AG04450 (cell line): ENCODE measurements at places on chromosomes 6 and 20.

- no peak for DNase-seq
These were observed 1.1 kb downstream of the DLK2 start for GRCh38 chr6:43454290-43454695.

DNA sequence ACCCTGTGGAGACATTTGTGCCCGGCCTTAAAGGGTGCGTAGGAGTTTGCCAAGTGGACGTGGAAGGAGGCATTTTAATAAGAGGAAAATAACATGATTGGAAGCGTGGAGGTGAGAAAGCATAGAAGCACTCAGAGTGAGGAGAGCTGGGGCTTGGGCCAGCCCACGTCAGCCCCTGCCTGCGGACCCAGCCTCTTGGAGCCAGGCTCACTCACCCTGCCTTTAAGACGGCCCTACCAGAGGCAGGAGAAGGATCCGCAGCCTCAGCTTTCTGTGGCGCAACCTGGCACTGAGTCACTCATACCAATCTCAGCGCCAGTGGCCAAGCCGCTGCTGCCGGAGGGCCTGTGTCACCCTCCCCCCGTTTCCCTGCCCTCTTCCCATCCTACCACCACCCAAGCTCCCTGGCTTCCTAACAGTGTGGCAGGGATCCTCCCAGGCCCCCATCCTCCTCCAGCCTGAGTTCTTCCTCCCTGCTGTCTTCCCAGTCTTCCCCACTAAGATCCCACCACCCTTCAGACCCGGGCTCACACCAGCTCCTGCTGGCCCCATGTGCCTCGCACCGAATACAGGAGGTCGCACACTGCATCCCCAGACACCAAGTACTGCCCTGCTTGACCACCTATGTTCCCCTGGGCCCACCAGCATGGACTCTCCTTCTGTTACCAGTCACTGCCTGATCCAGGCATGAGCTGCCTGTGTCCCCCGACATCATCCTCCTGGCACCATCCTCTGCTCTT is 285.2 kb downstream of the UST start:
- DNase-seq = peak; percentile 77

DNA sequence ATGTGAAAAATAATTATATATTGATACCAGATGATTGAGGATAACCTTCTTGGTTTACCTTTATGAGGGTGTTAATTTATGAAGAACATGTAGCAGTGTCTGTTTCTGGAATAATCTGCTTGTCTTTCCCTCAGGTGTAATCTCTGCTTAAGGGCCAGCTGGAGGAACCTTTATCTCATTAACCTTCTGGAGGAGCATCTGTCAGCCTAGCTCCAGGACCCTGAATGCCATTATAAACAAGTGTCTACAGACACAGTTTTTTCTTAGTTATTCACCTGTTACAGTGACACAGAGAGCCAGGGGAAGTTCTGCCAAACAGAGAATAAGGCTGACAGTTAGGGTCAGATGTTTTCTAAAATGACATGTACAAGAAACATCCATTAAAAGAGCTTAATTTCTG is at the start of gene IMPG1:
Gene IMPG1, minus strand, starts transcription at position 101 of the 400 bp plus-strand sequence. CDS start 174 bp downstream, outside the sequence.
- no peak for DNase-seq

- DNase-seq = no peak
These were observed 1.5 kb downstream of the ARID1B start for GRCh38 chr6:156778454-156779205.

DNA sequence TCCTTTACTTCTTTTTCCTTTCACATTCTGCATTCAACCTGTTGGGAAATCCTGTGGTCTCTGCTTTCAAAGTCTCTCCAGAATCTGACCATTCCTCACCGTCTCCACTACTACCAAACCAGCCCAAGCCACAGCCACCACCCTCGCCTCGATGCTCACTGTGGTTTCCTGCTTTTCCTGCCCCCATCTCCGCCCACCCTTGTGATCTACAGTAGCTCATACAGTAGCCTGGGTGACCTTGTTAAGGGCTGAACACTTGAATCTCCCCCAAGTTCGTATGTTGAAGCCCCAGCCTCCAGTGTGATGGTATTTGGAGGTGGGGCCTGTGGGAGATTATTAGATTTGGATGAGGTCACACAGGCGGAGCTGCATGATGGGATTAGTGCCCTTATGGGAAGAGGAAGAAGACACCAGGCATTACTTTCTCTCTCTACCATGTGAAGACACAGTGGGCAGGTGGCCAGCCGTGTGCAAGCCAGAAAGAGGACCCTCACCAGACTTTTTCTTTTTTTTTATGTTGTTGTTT is 189.0 kb upstream of the UST start:
- DNase-seq = no peak

- DNase-seq = no peak
These were observed 167.0 kb downstream of the LRFN2 start for GRCh38 chr6:40419946-40420728.

GRCh38 chr6:137970368-137970767 is 103.3 kb downstream of the TNFAIP3 start:
- DNase-seq = no peak

- DNase-seq = peak; percentile 72
These were observed 450.1 kb downstream of the GJA1 start for GRCh38 chr6:121885399-121886152.

DNA sequence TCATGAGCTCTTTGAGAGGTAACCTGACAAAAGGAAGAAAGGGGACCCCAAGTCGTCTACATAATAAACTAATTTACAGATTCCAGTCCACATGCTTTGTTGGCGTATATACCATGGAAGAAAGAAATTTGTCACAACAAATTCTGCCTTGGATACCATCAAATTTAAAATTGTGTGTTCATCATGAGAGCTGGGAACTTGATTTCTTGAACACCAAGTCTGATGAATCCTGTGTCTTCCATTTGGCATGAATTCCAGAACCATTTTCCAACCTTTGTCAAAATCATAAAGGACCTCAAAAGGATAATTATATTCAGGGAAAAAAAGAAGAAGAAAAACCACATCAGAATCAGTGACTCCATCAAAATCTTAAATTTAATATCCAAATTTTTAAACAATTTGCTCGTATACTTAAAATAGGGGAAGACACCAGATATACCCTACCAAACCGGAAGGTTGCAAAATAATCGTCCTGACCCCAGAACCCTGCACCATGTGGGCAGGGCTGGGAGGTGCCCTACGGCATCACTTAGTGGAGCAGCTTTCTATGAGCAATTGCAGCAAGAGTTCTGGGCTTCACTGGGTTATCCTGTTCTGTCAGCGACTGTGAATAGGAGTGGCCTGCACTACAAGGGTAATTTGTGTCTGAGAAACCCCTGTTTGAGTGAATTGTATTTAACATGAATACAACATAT is 74.1 kb upstream of the INSM1 start:
- DNase-seq = no peak

DNA sequence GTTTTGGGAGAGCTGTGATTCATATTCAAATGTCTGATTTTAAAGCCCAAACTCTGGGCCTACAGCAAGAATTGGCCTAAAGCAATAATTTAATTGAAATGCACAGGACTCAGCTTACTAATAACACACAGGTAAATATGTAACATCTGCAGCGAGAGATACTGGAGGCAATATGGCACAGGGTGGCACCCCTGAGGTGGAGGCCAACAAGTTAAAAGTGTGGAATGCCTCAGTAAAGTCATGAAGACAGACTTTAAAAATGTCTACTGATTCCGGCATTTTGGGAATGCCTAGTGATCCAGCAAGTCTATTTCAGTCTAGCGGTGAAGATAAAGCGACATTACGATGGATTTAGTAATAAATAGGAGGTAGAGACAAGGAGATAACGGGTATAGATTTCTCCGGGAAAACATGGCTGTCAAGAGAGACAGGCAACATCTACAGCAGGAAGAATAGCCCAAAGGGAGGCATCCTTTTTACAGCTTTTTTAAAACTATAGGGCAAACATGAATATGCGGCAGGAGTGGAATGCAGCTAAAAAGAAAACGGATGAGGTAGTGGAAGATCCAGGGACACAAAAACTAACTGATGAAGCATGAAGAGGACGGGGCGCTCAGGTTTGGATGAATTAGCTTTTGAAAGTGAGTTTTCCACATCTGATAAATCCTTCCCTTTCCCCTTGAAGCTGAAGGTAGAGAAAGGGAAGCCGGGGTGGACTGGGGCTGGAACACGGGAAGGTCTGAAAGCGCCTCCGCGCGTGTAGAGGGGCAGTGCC is 1.2 kb downstream of the NANP start:
- DNase-seq = no peak

- no peak for DNase-seq
These were observed 86.1 kb upstream of the QKI start for GRCh38 chr6:163328411-163328810.

DNA sequence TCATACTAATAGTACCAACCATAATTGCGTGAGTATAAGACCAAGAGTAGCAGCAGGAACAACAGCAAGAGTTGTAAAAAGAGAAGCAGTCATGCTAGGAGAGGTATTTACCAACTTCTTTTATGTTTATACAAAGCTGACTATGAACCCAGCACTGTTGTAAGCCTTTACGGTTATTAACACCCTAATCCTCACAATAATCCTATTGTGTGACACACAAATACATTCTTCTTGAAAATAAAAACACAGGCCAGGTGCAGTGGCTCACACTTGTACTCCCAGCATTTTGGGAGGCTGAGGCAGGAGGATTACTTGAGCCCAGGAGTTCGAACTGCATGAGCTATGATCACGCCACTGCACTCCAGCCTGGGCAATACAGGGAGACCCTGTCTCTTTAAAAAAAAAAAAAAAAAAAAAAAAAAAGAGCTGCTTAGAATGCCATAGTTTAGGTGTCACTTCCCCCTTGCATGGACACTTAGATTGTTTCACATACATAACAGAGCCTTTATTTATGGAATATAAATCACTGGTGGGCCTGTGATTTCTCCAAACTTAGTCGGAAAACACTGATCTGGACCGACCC is 20.2 kb downstream of the HCK start:
- DNase-seq = no peak

DNA sequence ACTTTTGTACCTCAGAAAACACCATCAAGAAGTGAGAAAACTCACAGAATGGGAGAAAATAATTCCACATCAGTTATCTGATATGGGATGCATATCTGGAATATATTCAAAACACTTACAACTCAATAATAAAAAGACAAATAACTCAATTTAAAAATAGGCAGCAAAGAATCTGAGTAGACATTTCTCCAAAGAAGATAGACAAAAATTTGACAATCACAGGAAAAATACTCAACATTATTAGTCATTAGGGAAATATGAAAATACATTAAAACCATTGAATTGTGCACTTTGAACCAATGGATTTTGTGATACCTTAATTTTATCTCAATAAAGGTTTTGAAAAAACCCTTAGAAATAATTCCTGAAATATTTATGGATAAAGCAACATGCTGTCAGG is 36.9 kb upstream of the STMND1 start:
- no peak for DNase-seq
